ENCODE measurements at places on chromosomes 12 and 14.

DNA sequence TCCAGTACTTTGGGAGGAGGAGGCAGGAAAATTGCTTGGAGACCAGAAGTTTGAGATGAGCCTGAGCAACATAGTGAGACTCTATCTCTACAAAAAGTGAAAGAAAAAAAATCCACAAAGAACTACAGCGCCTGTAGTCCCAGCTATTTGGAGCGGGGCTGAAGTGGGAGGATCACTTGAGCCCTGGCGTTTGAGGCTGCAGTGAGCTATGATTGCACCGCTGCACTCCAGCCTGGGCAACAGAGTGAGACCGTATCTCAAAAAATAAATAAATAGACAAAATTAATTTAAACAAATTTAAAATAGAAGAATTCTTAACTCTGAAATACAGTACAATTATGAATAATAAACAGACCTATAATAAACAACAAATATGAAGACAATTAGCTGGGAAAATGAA is 40.9 kb downstream of the ATL1 start:
- DNase-seq, result no peak

- DNase-seq, result no peak
These were observed 88.4 kb upstream of the DYNC1H1 start for GRCh38 chr14:101875727-101876554.

DNA sequence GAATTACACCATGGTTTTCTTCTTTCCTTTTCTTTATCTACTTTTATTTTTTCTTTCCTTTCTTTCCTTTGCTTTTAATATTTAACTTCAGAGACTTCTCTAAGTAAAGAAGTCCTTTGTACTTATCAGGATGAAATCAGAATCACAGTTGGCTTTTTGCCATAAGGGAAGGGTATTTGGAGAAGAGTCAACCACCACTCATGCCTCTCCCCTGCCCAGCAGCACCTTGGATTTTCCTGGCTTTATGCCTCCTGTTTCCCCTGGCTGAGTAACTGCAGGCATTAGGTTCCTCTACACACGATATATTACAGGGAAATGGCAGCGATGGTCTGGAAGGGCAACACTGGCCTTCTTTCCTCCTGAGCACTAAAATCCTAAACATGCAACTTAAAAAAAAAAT is 266.4 kb upstream of the CAND1 start:
- DNase-seq, result no peak

DNA sequence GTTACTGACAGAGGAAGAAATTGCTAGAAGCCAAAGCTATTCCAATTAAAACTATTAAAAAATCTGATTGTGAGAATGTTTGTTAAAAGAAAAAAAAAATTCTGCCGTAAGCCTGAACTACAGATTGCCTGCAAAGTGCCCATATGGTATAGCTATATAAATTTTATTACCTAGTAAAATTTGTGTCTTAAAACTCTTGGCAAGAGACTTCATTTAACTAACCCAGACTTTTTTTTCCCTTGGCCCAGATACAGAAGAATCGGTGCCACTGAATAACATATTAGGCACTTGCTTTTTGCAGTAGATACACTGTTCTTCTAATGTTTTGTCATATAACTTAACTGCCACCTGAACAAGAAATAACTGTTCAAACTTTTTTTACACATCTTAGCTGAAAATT is 125.5 kb downstream of the RPS29 start:
- no peak for DNase-seq

GRCh38 chr12:49750027-49750995 is 9.0 kb downstream of the TMBIM6 start:
- peak; percentile 26 for DNase-seq

DNA sequence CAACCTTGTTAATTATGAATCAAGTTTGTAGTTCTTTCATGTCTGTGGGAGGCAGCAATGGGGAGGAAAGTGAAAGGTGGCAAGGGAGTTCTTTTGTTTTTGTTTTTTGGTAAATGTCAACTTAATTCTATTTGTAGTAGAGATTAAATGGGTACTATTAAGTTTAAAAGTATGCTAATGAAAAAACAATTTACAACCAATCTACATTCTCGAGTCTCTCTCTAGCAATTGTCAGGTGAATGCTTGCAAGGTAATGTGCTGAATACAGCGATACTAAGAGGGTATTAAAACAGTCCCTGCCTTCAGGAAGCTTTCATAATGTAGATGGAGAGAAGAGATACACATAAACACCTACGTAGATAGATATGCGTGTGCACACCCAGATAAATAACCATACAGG is 1.6 kb upstream of the DACT1 start:
- no peak for DNase-seq

DNA sequence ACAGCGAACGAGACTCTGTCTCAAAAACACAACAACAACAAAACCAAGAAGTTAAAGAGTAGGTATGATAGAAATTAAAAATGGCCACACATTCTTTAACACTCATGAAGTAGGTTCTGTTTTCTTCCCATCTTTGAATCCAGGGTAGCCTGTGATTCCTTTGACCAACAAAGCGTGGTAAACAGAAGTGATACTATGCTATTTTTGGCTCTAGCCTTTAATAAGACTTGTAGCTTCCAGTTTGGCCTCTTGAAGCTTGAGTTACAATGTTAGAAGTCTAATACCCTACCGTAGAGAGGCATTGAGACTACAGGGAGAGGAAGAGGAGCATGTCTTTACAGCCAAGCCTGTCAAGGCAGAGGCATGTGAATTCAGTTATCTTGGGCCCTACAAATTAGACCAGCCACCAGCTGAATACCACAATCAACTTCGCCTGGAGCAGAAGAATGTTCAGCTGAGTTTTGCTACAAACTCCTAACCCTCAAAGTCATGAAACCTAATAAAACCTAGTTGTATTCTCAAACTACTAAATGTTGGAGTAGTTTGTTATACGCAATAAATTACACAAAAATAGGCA is 4.9 kb upstream of the NEMF start:
- DNase-seq, result no peak

DNA sequence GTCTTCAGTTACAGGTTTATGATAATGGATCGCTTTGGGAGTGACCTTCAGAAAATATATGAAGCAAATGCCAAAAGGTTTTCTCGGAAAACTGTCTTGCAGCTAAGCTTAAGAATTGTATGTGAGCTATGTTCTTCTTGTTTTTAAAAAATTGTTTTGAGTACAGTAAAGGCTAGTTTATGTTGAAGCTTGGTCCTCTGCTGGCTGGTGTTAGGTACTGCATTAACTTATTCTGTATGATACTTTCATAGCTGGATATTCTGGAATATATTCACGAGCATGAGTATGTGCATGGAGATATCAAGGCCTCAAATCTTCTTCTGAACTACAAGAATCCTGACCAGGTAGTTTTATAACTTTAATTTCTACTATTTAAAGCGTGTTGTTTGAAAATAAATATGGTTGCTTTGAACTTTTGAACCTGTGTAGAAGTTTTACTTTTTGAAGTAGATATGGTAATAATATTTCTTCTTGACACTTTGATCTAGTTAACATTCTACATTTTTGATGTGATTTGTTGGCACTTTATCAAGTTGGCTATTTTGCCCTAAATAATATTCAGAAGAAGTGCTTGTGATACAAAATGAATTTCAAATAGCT is 55.7 kb downstream of the VRK1 start:
- DNase-seq, result no peak

GRCh38 chr14:68235011-68235410 is 415.4 kb downstream of the RAD51B start:
- no peak for DNase-seq

DNA sequence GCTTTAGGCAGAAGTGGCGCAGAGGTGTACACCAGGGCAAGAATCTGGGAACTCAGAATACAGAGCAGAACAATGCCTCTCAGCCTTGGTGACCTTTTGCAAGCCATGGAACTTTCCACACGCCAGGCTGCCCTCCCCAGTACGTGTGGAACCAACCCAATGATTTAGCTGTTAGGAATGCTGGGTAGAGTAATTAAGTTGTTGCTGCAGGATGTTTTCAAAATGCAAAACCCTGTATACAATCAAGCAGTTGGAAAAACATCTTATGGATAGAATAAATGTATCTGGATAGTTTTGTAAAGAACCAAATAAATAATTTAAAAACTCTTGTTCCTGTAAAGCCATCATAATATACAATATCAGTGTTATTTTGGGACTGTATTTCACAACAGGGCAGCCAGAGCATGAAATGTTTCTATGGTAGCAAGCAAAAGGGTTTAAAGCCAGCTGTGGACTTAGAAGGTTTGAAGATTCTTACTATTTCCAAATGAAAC is 19.4 kb downstream of the PPP1R36 start:
- DNase-seq, result no peak

DNA sequence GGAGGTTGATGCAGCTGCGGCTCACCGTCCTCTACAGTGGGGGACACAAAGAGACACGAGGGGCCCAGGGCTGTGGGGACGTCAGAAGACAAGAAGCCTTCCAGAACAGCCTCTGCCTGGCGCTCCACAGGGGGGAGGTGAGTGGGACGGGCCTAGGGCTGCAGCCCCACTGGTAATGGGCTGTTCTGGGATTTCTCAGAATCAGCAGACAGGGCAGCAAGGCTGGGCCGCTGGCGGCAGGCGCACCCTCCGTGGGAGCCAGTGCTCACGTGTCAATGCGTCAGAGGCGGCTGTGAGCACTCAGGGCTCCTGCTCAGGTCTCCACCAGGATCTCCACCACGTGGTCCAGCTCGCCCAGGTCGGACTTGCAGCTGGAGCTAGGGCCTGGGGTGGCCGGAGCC is 10.0 kb downstream of the CDCA4 start:
- DNase-seq, result no peak

GRCh38 chr14:99258876-99259726 is 12.9 kb downstream of the BCL11B start:
- no peak for DNase-seq

GRCh38 chr12:98847242-98847641 is 202.2 kb downstream of the APAF1 start:
- DNase-seq, result no peak

DNA sequence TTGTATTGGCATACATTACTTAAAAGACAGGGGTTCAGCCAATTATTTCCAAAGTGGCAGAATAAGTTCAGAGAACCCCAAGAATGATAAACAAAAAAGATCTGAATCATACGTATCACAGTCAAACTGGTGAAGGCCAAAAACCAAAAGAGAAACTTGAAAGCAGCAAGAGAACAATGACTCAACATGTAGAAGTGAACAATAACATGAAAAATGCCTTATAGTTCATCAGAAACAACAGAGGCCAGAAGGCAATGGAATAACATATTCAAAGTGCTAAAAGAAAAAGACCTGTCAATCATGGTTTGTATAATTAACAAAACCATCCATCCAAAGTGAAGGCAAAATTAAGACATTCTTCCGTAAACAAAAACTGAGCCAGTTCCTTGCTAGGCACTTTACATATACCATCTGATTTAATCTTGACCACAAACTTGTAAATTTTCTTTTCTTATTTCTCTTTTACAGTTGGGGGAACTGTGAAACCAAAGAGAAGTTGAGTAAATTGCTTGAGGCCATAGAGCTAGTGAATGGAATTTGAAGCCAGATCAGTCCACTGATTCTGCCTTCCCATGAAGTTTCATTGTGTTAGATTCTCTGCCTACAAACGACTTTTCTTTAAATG is 232.1 kb upstream of the SEL1L start:
- no peak for DNase-seq

- DNase-seq, result no peak
These were observed 182.7 kb downstream of the PCNX1 start for GRCh38 chr14:71089971-71090370.

DNA sequence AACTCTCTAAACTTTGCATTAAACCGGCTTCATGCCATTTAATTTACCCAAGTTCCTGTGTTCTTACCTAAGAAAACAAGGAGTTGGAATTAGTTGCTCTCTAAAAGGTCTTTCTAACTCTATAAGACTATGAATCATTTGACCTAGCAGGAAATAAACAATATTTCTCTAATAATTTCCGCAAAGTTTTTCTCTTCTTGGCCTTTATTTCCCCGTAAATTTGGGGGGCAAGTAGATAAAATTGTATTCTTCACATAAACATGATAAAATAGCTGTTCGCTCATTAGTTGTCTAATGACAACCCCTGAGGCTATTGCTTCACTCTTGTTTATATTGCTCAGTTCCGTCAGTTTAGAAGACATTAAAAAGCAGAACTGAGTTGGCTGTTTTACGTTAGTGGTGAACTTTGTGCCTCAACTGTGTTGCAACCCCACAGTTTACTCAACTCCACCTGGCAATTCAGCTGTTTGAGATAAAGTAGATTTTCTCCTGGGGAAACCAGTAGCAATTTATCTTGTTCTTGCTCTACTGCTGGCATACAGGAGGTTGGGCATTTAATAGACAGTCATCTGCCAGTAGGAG is 74.7 kb downstream of the BTG1 start:
- no peak for DNase-seq

GRCh38 chr14:76133103-76133502 is 18.6 kb upstream of the GPATCH2L start:
- DNase-seq, result no peak

- no peak for DNase-seq
These were observed 28.5 kb downstream of the TMCC3 start for GRCh38 chr12:94621662-94622359.

DNA sequence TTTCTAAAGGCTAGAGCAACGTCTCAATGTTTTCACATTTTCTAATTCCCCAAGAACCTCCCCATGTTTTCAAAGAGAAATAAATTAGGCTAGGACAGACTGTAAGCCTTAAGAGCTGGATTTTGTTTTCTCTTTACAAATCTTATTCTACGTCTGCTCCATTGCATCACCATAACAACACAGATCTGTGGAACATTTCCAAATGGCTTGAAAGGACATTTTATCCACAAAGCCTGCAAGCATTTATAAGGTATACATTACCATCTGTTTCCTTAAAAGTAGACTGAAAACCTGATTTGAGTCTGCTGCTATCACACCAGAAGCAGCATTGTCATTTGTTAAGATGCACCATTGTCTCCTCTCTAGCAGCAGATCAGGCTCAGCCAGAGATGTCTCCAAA is 115.3 kb upstream of the PLEKHA5 start:
- no peak for DNase-seq

DNA sequence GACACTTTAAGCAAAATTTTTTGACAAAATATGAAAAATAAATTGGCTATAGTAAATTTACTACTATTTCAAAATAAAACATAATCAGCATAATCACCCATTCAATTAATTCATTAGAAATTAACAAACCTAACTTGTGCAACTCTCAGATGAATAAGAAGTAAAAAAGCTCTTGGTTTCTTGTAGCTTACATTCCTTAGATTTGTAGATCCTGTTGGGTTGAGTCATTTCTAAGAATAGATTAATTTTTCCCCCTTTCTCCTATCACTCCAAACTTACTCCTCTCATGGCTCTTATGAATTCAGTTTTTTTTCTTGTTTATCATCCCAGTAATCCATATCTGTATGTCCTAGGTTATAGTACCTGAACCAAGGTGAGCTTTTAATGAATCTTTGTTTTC is 230.9 kb upstream of the LRIG3 start:
- DNase-seq, result no peak
